ENCODE measurements at places on chromosomes 11 and 22.

- no peak for DNase-seq
These were observed 3.6 kb upstream of the MRGPRG start for GRCh38 chr11:3222003-3222855.

GRCh38 chr11:112613051-112613972, 347.9 kb upstream of the NCAM1 start:
- DNase-seq = no peak

GRCh38 chr11:70016666-70017367, 61.3 kb upstream of the ANO1 start:
- DNase-seq = no peak

DNA sequence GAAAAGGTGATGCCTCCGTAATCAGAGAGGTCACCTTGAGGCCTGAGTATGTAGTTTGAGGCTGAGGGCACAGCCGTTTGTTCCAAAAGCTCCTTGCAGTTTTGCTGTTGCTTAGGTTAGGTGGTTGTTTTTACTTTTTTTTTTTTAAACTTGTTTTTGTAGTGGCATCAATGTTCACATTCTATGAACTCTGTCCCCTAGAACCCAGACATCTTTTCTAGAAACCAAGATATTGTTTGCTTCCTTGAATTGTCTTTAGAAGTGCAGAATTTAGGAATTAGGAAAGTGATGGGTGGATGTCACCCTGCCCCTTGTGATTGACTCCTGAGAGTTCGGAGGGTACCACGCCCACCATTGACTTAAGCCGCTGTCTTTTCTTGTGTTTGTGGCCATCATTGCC, 35.7 kb upstream of the ETS1 start:
- DNase-seq = no peak

DNA sequence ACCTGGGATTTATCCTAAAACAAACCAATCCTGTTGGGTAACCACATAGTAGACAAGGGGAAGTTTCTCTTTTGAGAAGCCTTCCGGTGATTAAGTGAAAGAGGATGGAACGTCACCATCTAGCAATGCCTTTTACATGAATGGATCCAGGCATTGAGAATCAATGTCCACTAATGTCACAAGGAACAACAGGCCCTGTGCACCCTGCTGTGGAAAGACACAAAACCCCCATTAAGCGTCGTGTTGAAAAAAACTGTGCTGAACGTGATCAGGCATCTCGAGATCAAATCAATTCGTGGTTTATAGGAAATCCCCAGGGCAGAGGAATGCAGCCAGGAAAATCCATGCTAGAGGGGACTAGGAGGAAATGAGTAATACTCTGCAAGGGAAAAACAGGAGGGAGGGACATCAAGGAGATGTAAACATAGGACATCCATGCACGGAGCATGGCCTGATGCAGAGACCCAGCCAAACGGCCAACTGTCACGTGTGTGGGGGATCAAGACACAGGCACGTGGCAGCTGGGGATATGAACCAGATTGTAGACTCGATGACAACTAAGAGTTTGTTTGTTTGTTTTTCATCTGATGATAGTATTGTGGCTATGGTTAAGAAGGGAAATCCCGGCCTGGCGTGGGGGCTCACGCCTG, 38.6 kb upstream of the CARS1 start:
- DNase-seq = no peak

DNA sequence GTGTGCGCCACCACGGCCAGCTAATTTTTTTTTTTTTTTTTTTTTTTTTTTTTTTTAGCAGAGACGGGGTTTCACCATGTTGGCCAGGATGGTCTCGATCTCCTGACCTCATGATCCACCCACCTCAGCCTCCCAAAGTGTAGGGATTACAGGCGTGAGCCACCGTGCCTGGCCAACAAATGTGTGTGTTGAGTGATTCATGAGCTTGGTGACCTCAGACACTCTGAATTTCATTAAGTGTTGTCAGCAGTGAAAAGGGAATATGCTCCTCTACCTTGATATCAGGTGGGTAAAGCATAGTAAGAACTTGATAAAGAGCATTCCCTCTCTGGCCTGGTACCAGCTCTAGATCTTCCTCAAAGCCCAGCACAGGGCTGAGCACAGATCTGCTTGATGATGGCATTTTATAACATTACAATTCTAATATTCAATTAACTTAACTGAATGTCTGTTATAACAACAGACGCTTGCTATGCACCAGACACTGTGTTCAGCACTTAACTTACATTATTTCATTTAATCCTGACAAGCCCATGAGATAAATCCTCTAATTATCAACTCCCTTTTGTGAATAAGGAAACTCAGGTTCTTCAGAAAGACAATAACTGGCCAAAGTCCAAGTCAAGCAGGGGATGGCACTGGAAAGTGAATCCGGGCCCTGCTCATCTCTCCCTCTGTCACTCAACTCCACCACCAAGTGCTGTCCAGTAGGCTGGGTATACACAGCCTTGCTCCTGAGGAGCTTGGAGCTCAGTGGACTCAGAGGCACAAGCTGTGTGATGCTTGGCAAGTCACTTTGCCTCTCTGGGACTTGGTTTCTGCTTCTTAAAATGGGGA, 13.0 kb downstream of the TBC1D10A start:
- DNase-seq = no peak

- no peak for DNase-seq
These were observed 49.9 kb downstream of the TSPAN18 start for GRCh38 chr11:44776551-44777208.

GRCh38 chr11:3091846-3092602, 34.8 kb upstream of the CARS1 start:
- no peak for DNase-seq

GRCh38 chr22:46998331-46998730, 235.9 kb downstream of the TBC1D22A start:
- no peak for DNase-seq

- DNase-seq = no peak
These were observed 45.8 kb downstream of the RCN1 start for GRCh38 chr11:32136657-32137056.

DNA sequence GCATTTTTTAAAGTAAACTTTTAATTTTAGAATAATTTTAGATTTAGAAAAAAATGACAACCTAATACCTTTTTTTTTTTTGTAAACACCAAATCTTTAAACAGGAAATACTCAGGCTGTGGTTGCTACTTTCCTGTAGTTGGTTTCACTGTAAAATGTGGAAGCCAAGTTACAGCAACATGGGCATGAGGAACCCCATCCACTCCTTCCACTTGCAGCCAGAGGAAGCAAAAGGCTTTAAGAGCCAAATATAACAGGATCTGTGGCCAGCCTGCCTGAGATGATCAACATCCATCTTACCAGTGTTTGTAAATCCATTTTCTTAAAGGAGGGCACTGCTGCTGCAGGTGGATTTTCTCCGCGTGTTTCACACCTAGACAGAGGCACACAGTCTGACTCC, 66.2 kb downstream of the TNRC6B start:
- DNase-seq = no peak

DNA sequence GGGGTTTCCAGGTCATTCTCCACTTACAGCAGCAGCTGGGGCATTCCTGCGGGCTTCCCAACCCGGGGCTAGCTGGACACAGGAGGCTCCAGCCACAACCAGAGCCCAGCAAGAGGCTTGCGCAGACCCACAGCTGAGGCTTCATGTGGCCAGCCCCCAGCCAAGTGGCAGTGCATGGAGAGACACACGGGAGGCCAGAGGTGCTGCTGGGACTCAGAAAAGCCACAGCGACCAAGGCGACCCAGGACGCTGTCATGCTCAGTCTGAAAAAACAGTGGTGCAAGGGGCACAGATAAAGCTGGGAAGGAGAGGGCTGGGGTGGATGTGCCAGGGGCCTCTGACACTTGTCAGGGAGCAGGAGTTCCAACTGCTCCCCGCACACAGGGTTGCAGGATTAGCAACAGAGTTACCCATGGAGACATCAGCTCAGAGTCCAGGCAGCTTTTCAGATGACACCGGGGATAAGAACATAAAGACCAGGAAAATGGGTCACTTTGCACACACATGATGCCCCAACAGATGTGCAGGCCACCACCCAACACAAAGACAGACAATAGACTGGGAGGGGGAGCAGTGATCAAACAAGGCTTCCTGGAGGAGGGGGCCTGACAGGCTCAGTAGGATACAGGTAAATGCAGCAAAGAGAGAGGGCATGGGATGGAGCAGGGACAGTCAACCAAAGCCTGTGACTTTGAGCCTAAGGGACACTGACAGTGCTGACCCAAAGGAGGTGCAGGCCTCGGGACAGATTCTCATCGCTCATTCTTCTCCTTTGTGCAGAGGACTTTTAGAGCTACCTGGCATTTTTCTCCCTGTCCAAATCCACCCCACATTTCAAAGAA, 6.9 kb upstream of the NEAT1 start:
- DNase-seq = no peak

- DNase-seq = no peak
These were observed 31.3 kb downstream of the CYTH4 start for GRCh38 chr22:37313376-37314314.

GRCh38 chr22:49930596-49931412, 12.4 kb downstream of the CRELD2 start:
- no peak for DNase-seq

DNA sequence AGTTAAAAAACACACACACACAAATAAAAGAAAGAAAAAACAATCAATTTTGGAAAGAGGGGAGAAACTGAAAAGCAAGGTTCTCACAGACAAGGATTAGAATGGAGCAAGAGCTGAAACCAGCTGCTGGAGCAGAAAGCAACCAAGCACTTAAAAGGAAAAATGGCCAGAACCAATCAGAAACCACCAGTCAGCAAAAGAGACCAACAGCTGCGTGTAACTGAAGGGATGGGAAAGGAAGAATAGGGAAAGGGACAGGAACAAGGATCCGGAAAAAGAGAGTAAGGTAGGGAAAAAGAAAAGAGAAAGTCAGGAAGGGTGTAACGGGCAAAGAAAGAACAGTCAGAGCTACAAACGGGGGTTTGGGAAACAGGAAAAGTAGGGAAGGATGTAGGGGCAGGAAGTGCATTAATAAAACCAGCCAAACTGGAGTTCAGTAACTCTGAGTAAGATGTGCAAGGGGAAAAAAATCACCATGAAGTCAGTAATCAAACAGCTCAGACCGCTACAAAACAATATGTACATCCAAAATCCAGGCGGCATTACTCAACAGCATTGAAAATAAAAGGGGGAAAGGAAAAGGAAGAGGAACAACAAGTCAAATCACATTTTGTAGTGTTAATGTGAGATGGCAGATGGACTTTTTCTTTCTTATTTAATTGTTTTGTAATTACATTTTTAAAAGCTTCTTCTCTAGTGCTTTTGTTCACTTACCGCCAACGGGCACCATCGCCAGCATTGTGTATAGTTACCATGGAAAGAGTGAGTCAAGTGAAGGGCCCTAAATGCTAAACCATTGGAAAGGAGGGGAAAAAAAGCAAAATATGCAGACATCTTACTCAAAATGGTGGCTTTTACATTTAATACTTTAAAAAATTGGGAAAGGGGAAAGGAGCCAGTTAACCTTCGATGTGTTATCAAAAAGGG, 49.2 kb downstream of the APOL5 start:
- DNase-seq = no peak

- no peak for DNase-seq
These were observed 14.3 kb downstream of the LRRC75B start for GRCh38 chr22:24578355-24579257.

- DNase-seq = no peak
These were observed 159.1 kb upstream of the CARD18 start for GRCh38 chr11:105298630-105299029.

GRCh38 chr11:117423046-117423575, 95.5 kb downstream of the CEP164 start:
- no peak for DNase-seq

GRCh38 chr11:37712251-37712650, 1114.2 kb upstream of the RAG2 start:
- DNase-seq = no peak
